Thymus (tissue), 14 donors: ENCODE measurements at places on chromosomes 6 and 20. TPM values are rescaled to one million over a fixed set of nuclear protein-coding genes. Genes with fewer than 3 reads are reported as not detected.
A peak's percentile ranks its signal among the peaks of the same experiment; 100 is the strongest.

- DNase-seq = peak; percentile 83
- H3K36me3 ChIP-seq = no peaks in the 10 kb centered on the region
Measured at GRCh38 chr6:35259194-35259947, at the start of gene ZNF76. Gene ZNF76 (plus strand): TSS chr6:35259735. CDS start chr6:35281152, 21,417 bp downstream.

Gene PHACTR1
- total RNA-seq = 3.1 TPM

Gene WFDC5
- total RNA-seq = 0.52 TPM

- H3K27ac ChIP-seq = no peak overlapping the region
- H3K36me3 ChIP-seq = peaks cover 12% of the 10 kb centered on the region
- H3K4me1 ChIP-seq = peaks cover 3% of the 10 kb centered on the region
- no peak overlapping the region for H3K4me3 ChIP-seq
- H3K27me3 ChIP-seq = no peaks in the 10 kb centered on the region
Measured at GRCh38 chr20:18513208-18513607, 5.5 kb downstream of the SEC23B start.

Gene LPA
- 0.14 TPM for total RNA-seq

- no peaks in the 10 kb centered on the region for H3K27me3 ChIP-seq
- no peak for DNase-seq
- H3K4me3 ChIP-seq = no peak overlapping the region
- H3K4me1 ChIP-seq = no peaks in the 10 kb centered on the region
- peaks cover 34% of the 10 kb centered on the region for H3K36me3 ChIP-seq
Measured at GRCh38 chr6:33641144-33641543, 20.0 kb downstream of the ITPR3 start.

Gene CRIP3
- total RNA-seq = 0.61 TPM

DNA sequence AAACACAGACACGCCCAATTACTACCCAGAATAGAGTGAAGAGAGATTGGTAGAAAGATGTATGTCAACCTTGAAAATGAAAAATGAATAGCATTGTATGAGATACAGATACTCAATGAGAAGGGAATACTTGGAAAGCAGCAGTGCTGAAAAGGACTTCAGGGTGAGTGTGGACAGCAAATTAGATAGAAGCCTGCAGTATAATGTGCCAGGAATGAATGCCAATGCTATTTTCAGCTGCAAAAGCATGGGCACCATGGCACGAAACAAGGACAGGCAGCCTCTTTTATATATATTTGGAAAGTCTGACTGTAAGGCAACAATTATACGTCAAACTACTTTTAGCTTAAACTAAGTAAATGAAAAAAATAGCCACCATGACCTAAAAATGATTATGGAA is 118.2 kb downstream of the PTCHD4 start:
- no peaks in the 10 kb centered on the region for H3K4me1 ChIP-seq
- H3K27me3 ChIP-seq = no peaks in the 10 kb centered on the region
- no peak overlapping the region for H3K27ac ChIP-seq
- no peaks in the 10 kb centered on the region for H3K36me3 ChIP-seq
